ENCODE measurements at places on chromosomes 6 and 20.

DNA sequence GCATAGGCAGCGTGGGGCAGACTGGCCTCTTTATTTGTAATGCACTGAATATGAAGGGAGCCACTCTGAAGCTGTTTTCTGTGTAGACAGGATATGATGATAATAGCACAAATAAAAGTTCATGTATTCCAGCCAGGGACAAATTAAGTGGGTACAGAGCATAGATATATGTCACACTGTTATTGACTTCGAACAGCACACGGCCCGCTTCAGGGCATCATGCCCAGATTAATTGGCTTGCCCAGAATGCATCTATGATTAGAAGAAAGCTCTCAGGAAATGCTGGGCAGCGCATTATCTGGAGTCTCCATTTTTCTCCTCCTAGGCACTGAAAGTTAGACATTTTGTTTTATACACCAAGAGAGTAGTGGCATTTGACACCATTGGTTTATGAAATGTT lies 26.3 kb upstream of the SASH1 start:
- no peak for DNase-seq
- H3K36me3 ChIP-seq: no peaks in the 10 kb centered on the region
- H3K27me3 ChIP-seq: no peaks in the 10 kb centered on the region
- no peak overlapping the region for H3K4me3 ChIP-seq

DNA sequence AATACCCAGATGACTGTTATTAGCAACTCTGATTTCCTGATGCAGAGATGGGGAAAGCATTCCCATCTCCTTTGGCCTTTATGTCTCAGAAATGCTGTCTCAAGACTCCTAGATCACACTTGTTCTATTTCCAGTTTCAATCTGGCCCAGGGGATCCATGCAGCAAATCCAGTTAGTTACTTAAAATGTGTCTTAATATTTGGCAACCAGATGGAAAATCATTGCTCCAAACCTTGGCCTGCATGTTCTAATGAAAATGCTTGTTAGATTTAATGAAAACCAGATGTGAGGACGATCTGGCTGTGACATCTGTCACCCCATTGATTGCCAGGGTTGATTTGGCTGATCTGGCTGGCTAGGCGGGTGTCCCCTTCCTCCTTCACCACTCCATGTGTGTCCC lies 125.2 kb downstream of the TSHZ2 start:
- H3K36me3 ChIP-seq: peaks cover 9% of the 10 kb centered on the region
- H3K27me3 ChIP-seq: no peaks in the 10 kb centered on the region
- H3K4me3 ChIP-seq: no peak overlapping the region
- no peak for DNase-seq

DNA sequence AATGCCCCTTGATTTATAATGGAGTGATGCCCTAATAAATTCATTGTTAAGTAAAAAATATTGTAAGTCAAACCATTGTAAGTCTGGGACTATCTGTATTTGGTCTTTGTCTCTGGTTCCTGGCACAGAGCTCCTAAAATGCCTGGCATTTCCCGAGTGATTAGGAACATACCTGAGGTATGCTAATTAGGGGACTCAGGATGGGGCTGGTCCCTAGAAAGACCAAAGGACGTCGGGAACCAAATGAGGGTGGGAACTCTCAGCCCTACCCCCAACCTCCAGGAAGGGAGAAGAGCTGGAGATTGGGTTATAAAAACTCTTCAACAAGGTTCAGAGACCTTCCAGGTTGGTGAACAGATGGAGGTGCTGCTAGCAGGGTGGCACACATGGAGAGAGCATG lies 82.6 kb upstream of the ARG1 start:
- no peak for DNase-seq
- H3K4me1 ChIP-seq: peaks cover 3% of the 10 kb centered on the region
- no peak overlapping the region for H3K4me3 ChIP-seq
- no peaks in the 10 kb centered on the region for H3K36me3 ChIP-seq

DNA sequence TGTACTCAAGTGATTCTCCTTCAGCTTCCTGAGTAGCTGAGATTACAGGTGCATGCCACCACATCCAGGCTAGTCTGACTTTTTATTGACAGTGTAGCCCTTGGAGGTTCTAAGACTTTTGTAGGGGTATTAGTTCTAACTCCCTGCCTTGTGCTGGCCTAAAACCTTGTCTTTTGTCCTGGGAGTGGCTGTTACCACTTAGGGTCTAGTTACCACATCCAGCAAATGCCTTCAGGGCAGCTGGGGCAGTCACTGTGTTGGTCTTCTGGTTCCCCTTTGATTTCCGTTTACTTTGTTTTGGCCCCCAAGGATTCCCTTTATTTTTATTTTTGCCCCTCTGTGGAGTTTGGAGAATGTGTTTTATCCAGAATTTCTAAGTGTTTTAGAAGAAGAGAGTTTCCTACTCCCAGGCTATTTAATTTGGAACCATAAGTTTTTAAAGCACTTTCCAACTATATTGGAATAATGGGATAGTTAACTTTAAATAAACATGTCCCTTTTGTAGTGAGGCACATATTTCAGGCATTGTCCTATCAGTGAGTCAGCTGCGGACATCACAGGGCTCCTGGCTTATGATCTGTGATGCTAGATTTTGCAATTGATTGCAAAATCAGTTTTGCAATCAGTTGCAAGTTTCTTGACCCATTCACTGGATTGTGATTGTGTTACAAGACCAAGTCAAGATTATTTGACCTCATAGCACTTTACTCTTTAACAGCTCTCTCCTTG lies 25.0 kb downstream of the IL22RA2 start:
- H3K27ac ChIP-seq: no peak overlapping the region
- no peak for DNase-seq
- no peaks in the 10 kb centered on the region for H3K4me1 ChIP-seq
- no peaks in the 10 kb centered on the region for H3K27me3 ChIP-seq
- H3K4me3 ChIP-seq: no peak overlapping the region

DNA sequence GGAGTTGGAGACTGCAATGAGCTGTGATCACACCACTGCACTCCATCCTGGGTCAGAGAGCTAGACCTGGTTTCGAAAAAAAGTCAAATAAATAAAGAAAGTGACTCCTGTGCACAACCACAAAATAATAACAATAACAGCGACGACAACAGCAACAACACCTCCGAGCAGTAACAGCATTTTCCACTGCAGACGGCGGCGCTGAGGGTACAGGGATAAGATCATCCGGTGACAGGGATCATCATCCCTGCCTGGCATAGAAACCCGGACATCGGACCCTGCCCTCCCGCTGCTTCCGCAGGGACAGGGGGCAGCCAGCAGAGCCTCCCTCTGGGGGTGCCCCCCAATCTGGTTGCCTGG lies 11.5 kb downstream of the SRXN1 start:
- peaks cover 4% of the 10 kb centered on the region for H3K4me1 ChIP-seq
- no peaks in the 10 kb centered on the region for H3K27me3 ChIP-seq
- no peak for DNase-seq
- H3K4me3 ChIP-seq: peak overlapping the region; percentile 62
- no peaks in the 10 kb centered on the region for H3K36me3 ChIP-seq

- no peaks in the 10 kb centered on the region for H3K27me3 ChIP-seq
- no peak overlapping the region for H3K27ac ChIP-seq
- no peak for DNase-seq
- H3K36me3 ChIP-seq: no peaks in the 10 kb centered on the region
- H3K4me1 ChIP-seq: no peaks in the 10 kb centered on the region
- no peak overlapping the region for H3K4me3 ChIP-seq
Observed at GRCh38 chr6:6943421-6943820, 164.3 kb upstream of the RREB1 start.

DNA sequence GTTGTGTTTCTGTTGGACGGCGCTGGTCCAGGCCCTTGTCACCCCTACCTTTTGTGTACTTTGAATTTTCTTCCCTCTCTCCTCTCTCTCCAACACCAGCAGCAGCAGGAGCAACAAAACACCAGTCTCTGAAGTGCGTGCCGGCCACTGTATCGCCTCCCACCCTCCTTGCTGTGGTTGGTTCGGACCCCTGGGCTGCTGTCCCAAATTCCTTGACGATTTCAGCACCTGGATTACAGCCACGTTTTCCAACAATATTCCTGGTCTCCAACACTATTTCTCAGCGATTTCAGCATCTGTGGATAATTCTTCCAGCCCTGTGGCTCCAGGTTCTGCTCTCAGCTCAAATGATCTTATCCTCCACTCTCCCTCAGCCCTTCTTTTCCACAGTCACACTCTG lies 11.8 kb downstream of the MAS1 start:
- H3K4me3 ChIP-seq: no peak overlapping the region
- peaks cover 7% of the 10 kb centered on the region for H3K27me3 ChIP-seq
- H3K36me3 ChIP-seq: no peaks in the 10 kb centered on the region
- H3K27ac ChIP-seq: no peak overlapping the region

- peaks cover 2% of the 10 kb centered on the region for H3K4me1 ChIP-seq
- no peak for DNase-seq
- no peak overlapping the region for H3K4me3 ChIP-seq
- no peaks in the 10 kb centered on the region for H3K36me3 ChIP-seq
- no peak overlapping the region for H3K27ac ChIP-seq
- no peaks in the 10 kb centered on the region for H3K27me3 ChIP-seq
Observed at GRCh38 chr6:22432060-22432459, 135.2 kb upstream of the PRL start.

GRCh38 chr6:162124710-162125435 lies 602.7 kb downstream of the PRKN start:
- no peaks in the 10 kb centered on the region for H3K4me1 ChIP-seq
- peaks cover 10% of the 10 kb centered on the region for H3K27me3 ChIP-seq
- DNase-seq: no peak

- DNase-seq: no peak
- no peak overlapping the region for H3K4me3 ChIP-seq
- H3K27ac ChIP-seq: peak overlapping the region; percentile 36
- H3K36me3 ChIP-seq: no peaks in the 10 kb centered on the region
- H3K4me1 ChIP-seq: peaks cover 23% of the 10 kb centered on the region
Observed at GRCh38 chr6:165649166-165650137, 13.6 kb downstream of the PDE10A start.

- H3K27me3 ChIP-seq: no peaks in the 10 kb centered on the region
- H3K4me3 ChIP-seq: no peak overlapping the region
- H3K27ac ChIP-seq: no peak overlapping the region
- peaks cover 3% of the 10 kb centered on the region for H3K4me1 ChIP-seq
- peaks cover 42% of the 10 kb centered on the region for H3K36me3 ChIP-seq
Observed at GRCh38 chr6:170403451-170403850, 96.9 kb downstream of the FAM120B start.

DNA sequence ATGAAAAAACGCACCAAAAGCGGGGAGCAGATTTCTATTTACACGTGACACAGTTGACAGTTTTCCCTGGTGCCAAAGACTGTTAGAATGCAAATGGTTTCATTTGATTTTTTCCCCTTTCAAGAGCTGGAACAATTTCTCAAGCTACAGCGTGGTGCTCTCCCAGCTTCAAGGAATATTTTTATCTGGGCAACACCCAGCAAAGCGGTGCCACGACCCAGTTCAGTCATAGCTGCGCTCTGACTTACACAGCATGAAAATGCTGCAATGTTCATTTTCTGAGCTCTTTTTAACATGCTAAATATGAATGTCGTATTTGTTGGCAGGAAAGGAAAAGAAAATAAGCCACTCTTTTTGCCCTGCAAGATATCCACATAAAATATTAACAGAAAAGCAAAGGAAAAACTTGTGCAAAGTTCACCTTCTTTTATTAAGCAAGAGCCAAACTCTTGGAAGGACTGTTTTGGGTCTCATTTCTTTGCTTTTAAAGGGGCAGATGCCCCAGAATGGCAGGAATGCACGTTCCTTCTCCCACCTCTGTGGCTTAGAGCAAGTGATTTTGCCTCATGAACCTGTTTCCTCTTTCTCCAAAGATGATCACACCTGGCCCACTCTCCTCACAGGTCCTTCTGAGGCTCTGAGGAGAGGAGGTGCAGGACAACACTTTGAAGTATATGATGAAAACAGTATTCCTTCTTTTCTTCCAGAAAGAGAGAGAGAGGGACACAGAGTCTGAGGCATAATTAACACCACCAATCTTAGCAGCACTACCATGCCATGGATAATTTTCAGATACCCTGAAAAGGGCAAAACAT lies 47.0 kb downstream of the TTI1 start:
- H3K27me3 ChIP-seq: no peaks in the 10 kb centered on the region
- H3K4me1 ChIP-seq: peaks cover 34% of the 10 kb centered on the region
- no peak overlapping the region for H3K4me3 ChIP-seq
- no peak overlapping the region for H3K27ac ChIP-seq

DNA sequence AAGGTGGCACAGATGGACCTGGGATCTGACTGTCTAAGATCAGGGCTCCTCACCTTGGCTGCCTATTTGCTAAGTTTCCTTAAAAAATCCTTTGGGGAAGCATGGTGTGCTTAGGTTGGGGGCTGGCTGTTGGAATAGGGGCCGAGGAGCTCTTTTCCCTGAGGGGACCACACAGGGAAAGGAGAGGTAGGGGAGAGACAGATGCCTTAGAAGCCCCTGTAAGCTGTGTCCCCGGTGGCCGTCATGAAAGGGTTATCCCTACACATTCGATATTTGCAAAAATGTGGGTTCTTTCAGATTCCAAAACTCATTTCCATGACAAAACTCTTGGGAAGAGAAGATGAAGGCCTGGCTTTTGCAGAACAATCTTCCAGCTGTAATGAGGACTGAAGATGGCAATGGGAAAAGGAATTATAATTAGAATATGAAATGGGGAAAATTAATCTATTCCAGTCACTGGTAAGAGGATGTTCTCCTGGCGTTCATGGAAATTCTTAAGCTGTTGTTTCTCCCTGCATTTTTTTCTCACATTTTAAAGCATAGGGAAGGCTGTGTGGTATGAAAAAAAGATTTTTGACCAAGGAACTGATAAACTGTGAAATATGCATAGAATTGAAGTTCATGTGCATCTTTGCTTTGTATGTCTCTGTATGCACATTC lies 53.8 kb downstream of the TOX2 start:
- no peak overlapping the region for H3K4me3 ChIP-seq
- H3K4me1 ChIP-seq: no peaks in the 10 kb centered on the region
- H3K27ac ChIP-seq: no peak overlapping the region
- DNase-seq: no peak
- H3K36me3 ChIP-seq: no peaks in the 10 kb centered on the region

DNA sequence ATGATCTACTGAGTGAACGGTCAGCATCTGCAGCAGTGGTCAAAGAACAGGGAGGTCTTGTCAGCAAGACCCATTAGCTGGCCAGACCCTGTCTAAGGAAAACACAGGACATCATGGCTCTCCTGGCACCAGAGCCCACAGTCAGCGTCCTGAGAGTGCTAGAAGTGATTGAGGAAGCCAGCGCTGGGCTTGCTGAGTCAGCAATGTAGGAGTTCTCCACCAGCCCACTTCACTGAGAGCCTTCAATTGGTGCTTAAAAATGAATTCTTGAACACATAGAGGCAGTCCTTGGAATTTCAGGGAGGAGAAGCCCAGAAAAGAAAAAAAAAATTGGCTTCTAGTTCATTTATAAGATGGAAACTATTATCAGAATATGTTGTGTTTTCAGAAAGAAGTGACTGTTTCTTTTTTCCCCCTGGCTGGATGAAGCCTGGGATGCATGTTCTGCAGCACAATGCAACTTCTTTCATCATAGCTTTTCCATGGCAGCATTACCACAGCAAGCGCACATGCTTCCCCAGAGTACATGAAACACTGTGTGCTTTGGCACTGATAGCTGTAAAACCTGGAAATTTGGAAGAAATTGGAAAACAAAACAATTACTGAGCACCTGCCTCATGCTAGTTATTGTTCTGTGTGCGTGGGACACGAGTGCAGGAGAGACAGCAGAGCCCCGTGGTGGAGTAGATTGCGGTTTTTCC lies 899.9 kb downstream of the C6orf118 start:
- DNase-seq: no peak
- H3K4me3 ChIP-seq: no peak overlapping the region
- no peak overlapping the region for H3K27ac ChIP-seq
- H3K36me3 ChIP-seq: no peaks in the 10 kb centered on the region
- H3K4me1 ChIP-seq: no peaks in the 10 kb centered on the region
